ENCODE measurements at places on chromosomes 4 and X. TPM values are rescaled to one million over a fixed set of nuclear protein-coding genes. Genes with fewer than 3 reads are reported as not detected.

GRCh38 chrX:64580605-64581004 lies 185.4 kb upstream of the MTMR8 start:
- DNase-seq = no peak

GRCh38 chrX:125131164-125131563 lies 188.5 kb upstream of the TEX13C start:
- no peak for DNase-seq

The MGARP gene
- polyA plus RNA-seq = 0.84 TPM

GRCh38 chrX:108022491-108023089 lies 22.3 kb upstream of the VSIG1 start:
- no peak for DNase-seq

The PASD1 gene
- polyA plus RNA-seq = not detected
